Right ventricle myocardium superior (tissue), 1 donor: ENCODE measurements at places on chromosomes 12 and 14. TPM values are rescaled to one million over a fixed set of nuclear protein-coding genes. Genes with fewer than 3 reads are reported as not detected.
A peak's percentile ranks its signal among the peaks of the same experiment; 100 is the strongest.

GRCh38 chr12:58922849-58923248 is 2.5 kb upstream of the LRIG3 start:
- DNase-seq: no peak

Gene XPOT
- total RNA-seq: 27.9 TPM

Gene CCDC38
- 0.08 TPM for total RNA-seq

DNA sequence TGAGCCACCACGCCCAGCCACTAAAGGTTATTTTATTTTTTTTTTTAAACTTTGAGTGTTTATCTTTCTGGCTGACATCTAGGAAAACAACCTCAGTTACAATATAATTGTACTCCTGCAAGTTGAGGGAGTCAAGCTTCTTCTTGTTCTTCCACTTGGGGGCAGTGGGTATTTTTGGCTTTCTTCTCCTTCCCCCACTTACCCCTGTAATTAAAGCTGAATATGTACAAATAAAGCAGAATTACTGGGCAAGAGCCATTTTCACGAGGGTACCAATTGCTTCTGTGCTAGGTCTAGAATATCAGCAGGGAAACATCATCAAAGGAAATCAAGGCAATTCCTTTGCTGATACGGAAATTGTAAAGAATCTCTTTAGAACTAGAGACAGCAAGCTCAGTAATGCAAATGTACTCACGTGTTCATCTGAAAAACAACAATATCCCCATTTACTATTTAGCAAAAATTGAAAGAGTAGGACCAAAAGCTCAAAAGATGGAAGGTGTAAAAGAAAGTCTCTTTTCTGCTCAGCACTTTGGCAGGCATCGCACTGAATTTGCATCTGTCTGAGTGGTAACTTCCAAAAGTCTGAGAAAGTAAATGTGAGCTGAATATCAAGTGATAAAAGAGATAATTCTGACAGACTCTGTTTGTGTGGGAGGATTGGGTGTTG is 72.8 kb downstream of the TAOK3 start:
- DNase-seq: no peak

DNA sequence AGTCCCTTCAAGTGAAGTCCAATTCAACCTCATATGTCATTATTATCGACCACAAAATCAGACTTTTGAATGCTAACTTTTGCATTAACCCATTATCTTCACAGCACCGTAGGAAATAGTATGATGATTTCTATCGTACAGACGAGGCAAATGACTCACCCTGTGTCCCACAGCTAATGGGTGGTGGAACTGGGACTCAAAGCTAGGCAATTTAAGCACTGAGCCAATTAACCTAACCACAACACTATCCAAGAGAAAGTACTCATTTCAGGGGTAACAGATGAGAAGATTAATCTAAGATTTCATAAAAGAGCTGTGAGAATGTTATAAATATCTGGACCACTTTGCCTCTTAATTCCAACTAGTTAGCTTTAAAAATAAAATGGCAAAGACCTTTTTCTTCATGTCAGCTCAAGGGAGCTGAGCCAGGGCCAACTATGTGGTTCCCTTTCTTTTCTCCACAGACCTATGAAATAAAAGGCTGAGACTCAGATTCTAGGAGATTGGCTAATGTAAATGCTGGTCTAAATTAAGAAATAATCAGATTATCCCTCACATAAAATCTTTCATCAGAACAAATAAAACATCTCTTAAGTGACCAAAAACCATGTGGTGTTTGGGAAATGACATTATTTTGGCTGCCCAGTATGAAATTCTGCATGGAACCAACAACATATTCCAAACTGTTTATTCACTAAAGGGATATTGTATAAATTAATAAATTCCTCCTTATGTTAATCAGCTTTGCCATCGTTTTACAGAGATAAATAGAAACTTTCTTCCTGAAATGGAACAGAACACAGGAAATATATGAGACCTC is 4.9 kb downstream of the PTGER2 start:
- DNase-seq: no peak

DNA sequence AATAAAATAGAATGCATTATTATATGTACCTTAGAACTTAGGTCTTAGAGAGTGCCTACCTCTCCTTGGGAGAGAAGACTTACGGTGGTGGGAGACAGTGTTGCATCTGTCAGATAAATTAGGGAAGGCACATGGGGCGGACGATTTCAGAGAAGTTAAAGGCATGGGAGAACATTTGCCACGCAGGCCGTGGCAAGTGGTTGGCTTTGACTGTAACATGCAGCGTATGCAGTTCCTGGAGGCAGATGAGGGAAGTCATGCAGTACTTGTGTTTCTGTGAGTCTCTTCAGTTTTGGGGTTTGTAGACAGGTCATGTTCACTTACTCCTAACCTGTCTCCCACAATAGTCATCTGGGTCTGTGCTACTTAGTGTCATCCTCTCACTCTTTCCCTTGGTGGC is 43.6 kb downstream of the ETV6 start:
- DNase-seq: peak; percentile 41

GRCh38 chr12:120483621-120484020 is 12.3 kb upstream of the DYNLL1 start:
- no peak for DNase-seq

Gene SLCO1B1
- not detected for total RNA-seq

DNA sequence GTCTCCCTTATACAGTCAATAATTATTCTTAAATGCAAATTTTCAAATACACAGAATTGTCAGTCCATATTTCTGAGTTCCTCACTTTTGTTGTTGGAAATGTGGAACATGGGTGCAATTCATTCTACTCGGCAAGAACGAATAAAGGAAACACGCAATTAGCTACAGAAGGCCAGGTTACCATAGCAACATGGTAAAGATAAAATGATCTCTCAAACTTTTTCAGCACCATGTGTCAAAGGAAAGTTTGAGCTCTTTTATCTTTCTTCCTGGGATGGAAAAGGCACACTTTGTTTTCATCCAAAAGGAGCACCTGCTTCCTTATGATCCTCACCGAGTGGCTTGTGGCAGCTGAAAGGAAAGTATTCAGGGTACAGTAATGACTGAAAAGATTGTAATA is 595.0 kb downstream of the RPS29 start:
- DNase-seq: no peak

Gene EFS
- 3.2 TPM for total RNA-seq

GRCh38 chr14:66003082-66003730 is 483.0 kb upstream of the CCDC196 start:
- no peak for DNase-seq

DNA sequence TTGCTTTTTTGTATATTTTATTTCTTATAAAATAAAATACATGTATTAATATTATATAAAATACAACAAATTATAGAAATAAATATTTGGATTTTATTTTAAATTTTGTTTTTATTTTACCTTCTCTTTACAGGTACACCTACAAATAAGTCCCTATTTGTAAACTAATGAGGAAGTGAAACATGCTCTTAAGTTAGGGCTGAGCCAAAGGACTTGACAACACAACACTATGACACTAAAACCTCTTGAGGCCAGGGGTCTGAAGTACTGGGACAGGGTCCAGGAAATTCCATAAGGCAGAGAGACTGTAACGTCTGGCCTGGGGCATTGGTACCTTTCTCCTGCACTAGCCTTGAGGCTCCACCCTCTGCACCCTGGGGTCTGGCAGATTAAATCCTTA is 293.2 kb downstream of the FOXN3 start:
- DNase-seq: no peak

DNA sequence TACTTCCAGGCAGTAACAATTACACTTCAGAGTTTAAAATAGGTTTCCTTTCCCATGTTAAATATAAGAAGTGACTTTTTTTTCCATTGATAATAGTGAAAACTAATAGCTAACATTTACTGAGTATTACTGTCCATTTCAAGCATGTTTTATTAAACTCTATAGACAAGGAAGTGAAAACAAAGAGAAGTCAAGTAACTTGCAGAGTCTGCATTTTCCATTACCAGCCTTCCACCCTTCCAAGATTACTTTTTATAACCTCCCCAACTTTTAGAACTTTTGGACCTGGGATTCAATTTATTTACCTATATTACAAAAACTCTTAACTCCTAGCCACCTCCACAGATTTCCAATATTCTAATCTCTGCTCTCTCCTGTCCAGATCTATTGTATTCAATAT is 67.7 kb downstream of the SEC23A start:
- no peak for DNase-seq

Gene PRICKLE1
- total RNA-seq: 14.4 TPM

DNA sequence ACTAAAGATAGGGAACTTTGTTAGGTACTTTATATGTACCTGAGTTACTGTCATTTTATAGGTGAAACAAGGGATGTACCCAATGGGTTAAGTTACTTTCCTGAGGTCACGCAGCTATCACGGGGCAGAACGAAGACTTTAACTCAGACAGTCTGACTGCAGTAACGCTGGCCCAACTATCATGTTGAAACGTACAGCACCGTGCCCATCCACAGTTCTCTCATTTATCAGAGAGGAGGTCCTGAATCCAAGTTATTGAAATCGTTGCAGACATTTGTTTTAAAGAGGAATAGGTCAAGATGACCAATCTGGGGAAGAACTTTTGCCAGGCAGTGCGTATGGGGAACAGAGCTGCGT is 587 bp upstream of the C12orf75 start:
- no peak for DNase-seq

DNA sequence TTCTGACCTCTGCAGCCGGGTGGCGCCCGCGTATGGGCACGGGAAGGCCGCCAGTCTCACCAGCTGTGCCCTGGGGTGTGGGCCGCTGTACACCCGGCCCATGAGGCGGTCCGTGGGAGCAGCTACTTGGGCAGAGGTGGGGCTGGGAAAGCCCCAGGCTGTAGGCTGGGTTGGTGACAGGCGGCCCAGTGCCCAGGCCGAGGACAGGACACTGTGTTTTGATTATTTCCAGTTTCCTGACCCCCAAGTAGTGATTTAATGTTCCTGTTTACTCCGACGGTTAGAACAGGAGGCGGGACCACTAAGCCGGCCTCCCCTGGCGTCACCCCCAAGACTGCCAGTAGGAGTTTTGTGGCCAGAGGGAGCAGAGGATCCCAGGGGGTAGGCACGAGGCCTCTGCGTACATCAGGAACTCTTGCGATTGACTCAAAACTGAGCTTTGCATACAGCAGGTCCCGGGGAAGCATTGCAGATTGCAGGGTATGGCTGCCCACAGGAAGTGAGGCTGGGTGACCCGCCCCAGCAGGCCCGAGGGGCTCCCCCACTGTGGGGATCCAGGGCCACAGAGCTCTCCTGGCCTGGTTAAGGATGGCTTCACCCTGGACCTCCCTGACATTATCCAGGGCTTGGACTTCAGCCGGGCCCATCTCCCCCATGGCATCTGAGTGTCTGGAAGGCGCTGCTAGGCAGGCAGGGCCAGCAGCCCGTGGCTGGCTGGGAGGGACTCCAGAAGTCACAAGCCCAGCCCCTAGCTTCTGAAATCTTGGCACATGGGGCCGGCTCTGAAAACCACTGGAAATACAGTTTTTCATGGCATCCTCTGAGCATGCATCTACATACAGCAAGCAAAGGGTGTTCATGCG is 42.5 kb upstream of the DIO3 start:
- peak; percentile 72 for DNase-seq

- DNase-seq: no peak
Observed at GRCh38 chr14:79408696-79409095, 802.6 kb downstream of the DIO2 start.

DNA sequence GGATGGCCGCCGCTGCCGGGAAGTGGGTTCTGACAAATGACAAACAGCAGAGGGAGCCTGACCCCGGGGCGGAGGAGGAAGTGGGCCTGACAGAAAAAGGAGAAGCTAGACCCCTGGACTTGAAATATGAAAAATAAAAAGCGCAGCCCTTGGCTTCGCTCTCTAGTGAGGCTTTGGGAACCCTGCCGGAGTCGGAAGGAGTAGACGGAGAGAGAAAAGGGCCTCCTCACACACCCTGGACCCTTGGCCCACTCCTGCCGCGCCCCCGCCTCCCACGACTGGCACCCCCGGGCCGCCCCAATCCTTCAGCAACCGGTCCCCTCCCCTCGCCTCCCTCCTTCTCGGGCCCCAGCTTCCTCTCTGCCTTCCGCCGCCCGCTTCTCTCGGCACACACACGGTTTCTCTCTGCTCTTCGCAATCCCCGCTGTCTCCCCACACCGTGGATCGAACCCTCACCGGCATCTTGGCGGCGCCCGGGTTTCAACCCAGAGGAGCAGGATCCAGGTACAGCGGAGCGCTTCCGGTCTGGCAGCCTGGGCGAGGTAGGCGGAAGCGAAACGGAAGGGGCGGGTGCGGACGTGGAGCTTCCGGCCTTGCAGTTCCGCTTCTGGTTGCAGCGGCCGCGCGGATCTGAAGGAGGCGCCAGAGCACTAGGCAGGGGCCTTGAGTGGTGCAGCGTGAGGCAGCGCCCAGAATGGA is at the start of gene ARPC3:
ARPC3 (minus strand) TSS at position 539 of the 699 bp plus-strand sequence; CDS start at position 462, 77 bp downstream.
- peak; percentile 98 for DNase-seq

- DNase-seq: no peak
Observed at GRCh38 chr12:10705655-10706054, 17.5 kb downstream of the YBX3 start.

GRCh38 chr12:130161261-130162243 is 712 bp upstream of the FZD10 start:
- DNase-seq: no peak

Gene PRIMA1
- total RNA-seq: 8.4 TPM

Gene SLC17A8
- not detected for total RNA-seq

GRCh38 chr12:12333407-12334366 is 16.4 kb downstream of the MANSC1 start:
- no peak for DNase-seq
